Heart left ventricle (tissue), 16 donors: ENCODE measurements at places on chromosomes 1 and 21.

DNA sequence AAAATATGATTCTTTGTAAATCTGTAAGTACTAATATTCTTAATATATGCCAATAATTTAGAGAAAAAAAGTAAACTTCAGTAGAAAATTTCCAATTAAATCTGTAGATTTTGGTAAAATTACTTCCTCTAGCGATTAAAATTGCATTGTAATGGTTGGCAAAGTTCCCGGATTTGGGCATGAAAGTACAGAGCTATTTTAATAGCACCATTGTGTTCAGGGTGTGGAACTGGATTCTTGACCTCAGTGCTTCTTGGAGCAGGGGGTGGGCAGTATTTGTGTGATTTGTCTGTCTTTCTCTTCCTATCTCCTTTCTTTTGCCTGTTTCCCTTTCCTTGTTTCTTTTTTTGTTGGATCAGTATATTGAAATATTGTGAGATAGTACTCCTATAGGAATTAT lies 72.1 kb downstream of the DNM3 start:
- no peak for DNase-seq
- H3K36me3 ChIP-seq, result no peaks in the 10 kb centered on the region
- no peaks in the 10 kb centered on the region for H3K27me3 ChIP-seq
- H3K4me3 ChIP-seq, result no peak overlapping the region
- H3K4me1 ChIP-seq, result peaks cover 18% of the 10 kb centered on the region
- peak overlapping the region; percentile 9 for H3K27ac ChIP-seq

DNA sequence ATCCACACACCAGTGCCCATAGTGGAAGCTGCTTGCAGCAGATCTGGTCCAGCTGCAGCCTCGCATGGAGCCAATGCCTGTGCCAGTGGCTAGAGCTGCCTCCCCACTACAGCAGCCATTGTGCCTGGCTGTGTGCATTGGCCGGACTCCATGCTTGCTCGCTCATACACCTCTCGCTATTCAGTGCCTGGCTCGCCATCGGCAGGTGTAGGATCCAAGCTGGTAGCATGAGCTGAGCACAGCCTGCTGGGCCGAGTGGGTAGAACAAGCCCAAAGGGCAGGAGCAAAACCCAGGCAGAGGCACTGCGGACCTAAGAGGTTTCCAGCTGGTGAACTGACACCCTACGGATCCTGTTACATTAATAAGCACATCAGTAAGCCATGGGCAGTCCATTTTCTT lies 1184.1 kb downstream of the AMY1C start:
- no peaks in the 10 kb centered on the region for H3K27me3 ChIP-seq
- H3K36me3 ChIP-seq, result no peaks in the 10 kb centered on the region
- no peak for DNase-seq
- no peaks in the 10 kb centered on the region for H3K4me1 ChIP-seq

DNA sequence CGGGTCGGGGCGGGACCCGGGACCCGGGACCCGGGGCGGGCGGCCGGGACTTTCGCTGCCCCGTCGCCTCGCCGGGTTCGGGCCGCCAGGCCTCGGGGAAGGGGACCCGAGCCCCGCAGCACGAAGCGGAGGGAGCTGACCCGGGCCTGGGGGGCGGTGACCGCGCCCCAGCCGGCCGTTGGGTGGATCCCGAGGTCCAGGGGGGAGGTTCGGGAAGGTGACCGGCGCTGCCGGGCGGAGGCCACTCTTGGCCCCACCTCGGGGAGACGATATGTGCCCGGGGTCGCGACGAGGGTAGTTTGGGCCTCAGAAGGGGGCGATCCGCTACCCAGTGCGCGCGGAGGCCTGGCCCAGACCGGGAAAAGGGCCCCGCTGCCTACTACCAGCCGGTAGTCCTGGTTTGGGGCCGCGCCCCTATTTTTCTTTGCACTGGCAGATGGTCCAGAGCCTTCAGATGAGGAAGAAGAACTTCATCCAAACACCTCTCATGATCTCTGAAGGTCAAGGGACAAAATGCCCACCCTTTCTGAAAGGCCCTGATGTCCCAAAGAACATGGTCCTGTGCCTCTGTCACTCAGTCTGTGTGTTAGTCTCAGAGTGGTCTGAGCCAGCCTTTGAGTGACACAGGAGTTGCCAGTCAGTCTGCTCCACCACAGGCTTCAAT lies 766 bp downstream of the AGO4 start:
- peaks cover 15% of the 10 kb centered on the region for H3K4me1 ChIP-seq
- peak overlapping the region; percentile 90 for H3K27ac ChIP-seq
- H3K36me3 ChIP-seq, result no peaks in the 10 kb centered on the region
- no peaks in the 10 kb centered on the region for H3K27me3 ChIP-seq
- peak; percentile 50 for DNase-seq

DNA sequence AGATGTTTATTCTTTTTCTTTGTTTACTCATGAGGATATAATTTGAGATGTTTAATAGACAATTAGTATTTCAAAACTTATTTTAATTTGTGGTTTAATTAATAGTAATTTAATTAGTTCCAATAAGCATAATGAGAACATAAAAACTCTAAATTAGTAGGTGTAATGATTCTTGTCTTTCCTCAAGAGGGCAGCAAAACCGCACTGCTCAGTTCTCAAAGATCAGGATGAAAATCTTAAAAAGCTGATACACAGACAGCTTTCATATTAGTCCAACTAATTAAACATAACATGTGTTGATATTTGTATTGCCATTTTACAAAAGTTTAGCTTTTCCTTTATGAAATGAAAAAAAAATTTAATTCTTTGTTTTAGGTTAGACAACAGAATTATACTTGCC lies 106.7 kb upstream of the C21orf91 start:
- H3K27me3 ChIP-seq, result no peaks in the 10 kb centered on the region
- no peak overlapping the region for H3K27ac ChIP-seq
- no peak overlapping the region for H3K4me3 ChIP-seq
- no peak for DNase-seq
- peaks cover 8% of the 10 kb centered on the region for H3K4me1 ChIP-seq
